Left ventricle myocardium inferior (tissue), 1 donor: ENCODE measurements at places on chromosomes 7 and 10. TPM values are rescaled to one million over a fixed set of nuclear protein-coding genes. Genes with fewer than 3 reads are reported as not detected.

- no peak for DNase-seq
Measured at GRCh38 chr7:49875336-49875735, 101.9 kb downstream of the VWC2 start.

The ACSM6 gene
- total RNA-seq: not detected

- DNase-seq: peak; percentile 40
Measured at GRCh38 chr7:71752171-71752935, 620.4 kb downstream of the GALNT17 start.

- DNase-seq: no peak
Measured at GRCh38 chr10:110311357-110311949, 6.7 kb upstream of the SMNDC1 start.

The SOSTDC1 gene
- total RNA-seq: 0.85 TPM

The NUTM2A gene
- total RNA-seq: 2.2 TPM
